Naive thymus-derived CD8-positive, alpha-beta T cell (primary cell): ENCODE measurements at places on chromosomes 2 and 18. TPM values are rescaled to one million over a fixed set of nuclear protein-coding genes. Genes with fewer than 3 reads are reported as not detected.
A peak's percentile ranks its signal among the peaks of the same experiment; 100 is the strongest.

The COL3A1 gene
- not detected for polyA plus RNA-seq

The LONRF2 gene
- not detected for polyA plus RNA-seq

The CCDC138 gene
- polyA plus RNA-seq = 7.5 TPM

GRCh38 chr18:22385718-22386117 lies 32.0 kb downstream of the CTAGE1 start:
- no peak for DNase-seq

GRCh38 chr18:68642003-68642402 lies 72.9 kb downstream of the TMX3 start:
- DNase-seq = no peak

DNA sequence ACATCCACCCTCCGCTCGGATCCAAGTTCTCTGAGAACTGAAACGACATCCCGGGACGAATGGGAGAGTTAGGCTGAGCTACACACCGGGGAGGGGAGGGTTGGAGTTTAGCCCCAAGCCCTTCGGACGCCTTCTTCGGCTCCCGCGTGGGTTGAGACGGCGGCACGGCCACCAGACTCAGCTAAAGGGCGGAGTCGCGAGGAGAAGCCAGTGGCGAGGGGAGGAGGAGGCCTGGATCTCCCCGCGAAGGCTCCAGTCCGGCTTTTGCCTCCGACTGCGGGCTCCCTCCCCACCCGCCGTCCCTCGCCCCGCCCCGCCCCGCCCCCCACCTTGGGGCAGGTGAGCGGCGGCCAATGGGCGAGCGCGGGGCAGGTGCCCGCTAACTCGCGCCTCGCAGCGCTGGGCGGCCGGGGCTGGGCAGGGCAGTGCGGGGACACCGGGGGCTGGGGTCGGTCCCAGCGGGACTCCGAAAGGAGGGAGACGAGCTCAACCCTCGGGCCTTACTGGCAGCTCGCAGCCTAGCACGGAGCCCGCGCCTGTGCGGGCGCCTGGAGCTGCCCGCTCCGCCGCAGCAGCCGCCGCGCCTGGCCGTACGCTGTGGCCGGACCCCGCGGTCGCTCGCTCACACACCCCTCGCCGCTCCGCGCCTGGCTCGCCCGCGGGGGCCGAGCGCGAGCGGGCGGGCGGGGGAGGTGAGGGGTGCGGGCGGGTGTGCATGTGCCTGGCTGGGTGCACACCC lies at the start of gene EMX1:
Gene EMX1 (plus strand): TSS at position 382 of the 739 bp plus-strand sequence. CDS start 334 bp downstream, at position 716.
- peak; percentile 38 for DNase-seq

- DNase-seq = no peak
These were observed 235.3 kb downstream of the KIAA1328 start for GRCh38 chr18:37064187-37064586.

- no peak for DNase-seq
These were observed 998 bp downstream of the RNF149 start for GRCh38 chr2:101307503-101307902.

DNA sequence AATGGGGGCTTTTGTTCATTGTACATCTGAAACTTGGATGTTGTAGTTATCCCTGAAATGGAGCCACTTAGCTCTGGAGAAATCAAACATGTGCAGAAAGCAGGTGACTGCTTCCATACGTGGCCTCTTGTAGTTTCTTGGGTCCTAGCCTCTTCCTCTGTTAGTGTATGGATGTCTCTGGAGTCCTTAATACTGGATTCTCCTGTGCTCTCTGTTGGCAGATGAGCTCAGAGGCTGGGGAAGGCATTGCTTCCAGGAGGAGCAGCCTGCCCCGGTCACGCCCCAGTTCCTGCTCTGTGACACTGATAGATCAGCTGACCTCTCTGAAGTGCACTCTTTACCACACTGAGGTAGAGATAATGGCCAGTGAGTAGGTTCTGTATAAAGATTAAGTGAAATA lies 176.2 kb downstream of the LDLRAD4 start:
- no peak for DNase-seq
